ENCODE measurements at places on chromosomes 1 and 21.

GRCh38 chr1:1628754-1629429 lies 3.1 kb upstream of the MMP23B start:
- no peak for DNase-seq

DNA sequence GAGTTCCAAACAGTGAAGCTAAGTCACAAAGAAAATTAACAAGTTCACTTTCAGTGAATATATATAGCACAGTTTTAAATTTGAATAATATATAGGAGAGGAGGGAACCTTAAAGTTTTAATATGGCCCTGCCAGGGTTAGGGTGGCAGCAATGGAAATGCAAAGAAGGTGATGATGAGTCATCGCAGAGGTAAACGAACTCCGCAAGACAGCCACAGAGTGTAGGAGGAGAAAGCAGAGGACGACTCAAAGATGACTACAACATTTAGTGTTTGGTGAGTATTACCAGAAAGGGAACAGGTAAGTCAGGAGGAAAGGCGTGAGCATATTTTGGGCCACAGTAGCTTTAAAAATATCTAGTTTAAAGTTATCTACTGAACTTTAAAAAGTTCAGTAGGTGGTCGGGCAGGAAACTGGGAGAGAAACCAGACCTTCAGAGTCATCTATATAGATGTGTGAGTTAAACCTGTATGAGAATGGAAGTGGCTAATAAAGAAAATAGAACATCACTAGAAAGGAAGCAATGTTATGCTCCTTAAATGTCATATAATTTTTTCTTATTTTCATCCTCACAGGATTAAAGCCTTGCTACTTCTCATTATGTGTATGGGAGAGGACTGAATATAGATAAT lies 75.7 kb downstream of the UCHL5 start:
- DNase-seq, result no peak

GRCh38 chr1:62954758-62955157 lies 170.8 kb downstream of the ATG4C start:
- no peak for DNase-seq

DNA sequence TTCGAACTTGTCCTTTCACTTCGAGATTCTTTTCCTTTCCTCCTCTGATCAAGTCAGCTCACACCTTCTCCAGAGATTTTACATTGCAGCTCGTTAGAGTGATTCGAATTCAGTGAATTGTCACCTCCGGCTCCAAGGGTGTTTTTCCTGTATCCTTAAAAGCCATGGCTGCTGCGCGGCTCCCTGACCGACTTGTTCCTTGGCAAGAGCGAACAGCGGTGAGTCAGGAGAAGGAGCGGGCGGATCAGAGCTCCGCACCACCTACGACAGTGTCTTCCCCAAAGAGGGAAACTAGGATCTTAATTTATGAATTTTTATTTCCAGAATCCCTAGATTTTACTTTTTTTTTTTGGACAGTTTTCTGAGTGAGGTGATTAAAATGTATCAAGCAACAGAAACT lies 204.4 kb upstream of the ADGRL2 start:
- no peak for DNase-seq

- peak; percentile 37 for DNase-seq
Observed at GRCh38 chr1:15501208-15502032, 22.6 kb downstream of the CASP9 start.

GRCh38 chr1:44696789-44697345 lies 22.4 kb downstream of the ARMH1 start:
- DNase-seq, result no peak

- peak; percentile 99 for DNase-seq
Observed at GRCh38 chr1:26864610-26865480, 1.9 kb downstream of the SFN start.

GRCh38 chr21:46441331-46441730 lies 17.4 kb upstream of the DIP2A start:
- no peak for DNase-seq

DNA sequence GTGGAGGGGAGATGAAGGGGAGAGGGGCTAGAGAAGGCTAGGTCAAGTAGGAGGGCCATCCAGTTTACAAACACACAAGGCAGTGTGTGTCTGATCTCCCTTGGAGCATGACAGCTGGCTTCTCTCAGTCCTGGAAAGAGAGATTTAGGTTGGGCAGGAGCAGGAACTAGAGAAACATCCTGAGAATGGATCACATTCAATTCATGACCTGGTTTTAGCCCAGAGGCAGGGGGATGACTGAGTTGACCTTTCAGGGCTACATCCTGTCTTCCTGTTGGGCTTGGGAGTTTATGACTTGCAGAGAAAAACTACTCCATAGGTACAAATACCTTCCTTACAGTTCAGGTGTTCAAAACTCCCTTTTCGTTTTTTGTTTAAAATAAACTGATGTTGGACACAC lies 97.0 kb downstream of the IGSF21 start:
- no peak for DNase-seq

DNA sequence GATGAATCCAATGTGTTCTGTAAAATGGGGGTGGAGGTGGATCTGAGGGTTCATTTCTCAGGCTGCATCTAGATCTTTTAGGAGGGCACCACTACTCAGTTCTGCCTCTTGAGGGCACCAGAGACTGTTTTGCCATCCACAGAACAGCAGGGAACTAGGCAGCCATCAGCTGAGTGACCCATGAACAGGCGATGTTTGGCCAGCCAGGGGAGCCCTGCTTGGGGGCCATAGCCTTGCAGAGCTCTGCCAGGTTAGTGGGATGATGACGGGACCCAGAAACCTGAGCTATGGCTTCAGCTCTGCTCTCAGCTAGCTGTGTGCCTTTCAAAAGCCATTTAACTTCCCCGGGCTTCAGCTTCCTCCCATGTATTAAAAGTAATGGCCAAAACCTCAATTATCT lies 13.4 kb upstream of the NOS1AP start:
- DNase-seq, result peak; percentile 68

DNA sequence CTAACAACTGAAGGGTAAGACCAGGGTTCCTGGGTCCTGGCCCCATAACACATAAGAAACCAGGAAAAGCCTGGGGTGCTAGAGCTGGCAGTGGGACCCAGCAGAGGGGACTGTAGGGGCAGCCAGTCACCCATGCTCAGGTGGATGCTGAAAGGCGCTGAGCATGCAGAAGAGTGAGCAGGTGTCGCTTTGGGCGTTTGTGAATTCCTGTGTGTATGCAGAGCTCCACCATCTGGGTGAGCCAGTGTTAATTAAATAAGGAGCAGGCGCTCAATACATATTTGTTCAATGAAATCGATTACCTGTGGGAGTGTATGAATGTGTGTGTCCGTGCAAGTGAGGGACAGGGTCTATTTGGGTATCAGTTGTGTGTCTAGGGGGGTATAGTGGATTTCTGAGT lies 499 bp downstream of the C1QA start:
- DNase-seq, result no peak

DNA sequence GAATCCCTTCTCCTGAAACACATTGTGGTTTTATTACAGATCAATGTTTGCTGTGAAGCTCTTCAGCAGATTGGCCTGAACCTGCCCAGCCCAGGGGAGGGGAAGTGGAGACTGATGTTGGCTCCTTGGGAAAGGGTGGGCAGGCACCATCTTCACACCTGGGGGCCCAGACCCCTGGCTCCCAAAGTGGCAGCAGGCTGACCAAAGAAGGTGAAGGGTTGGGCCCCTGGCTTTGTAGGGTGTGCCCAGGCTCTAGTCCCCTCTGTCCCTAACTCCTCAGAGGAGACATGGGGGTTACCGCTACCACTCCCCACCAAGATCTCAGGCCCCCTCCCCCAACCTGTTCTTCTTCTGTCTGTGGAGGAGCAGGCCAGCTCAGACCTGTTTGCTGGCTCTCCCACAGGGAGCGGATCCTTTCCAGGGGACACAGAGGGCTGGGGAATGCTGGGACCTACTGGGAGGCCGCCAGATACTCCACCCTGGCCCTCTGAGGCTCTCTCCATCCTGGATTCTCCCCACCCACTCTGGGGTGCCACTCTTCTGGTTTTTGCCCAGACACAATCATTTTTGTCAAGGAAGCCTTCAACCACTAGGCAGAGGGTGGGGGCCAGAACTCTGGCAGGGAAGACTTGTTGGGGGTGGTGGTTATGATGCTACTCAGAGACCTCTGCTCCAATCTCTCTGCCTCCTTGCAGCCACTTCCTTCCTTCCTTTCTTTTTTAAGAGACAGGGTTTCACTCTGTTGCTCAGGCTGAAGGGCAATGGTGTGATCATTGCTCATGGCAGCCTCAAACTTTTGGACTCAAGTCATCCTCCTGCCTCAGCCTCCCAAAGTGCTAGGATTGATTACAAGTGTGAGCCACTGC lies 5.0 kb upstream of the EFNA3 start:
- DNase-seq, result no peak

GRCh38 chr1:246034630-246035029 lies 472.4 kb downstream of the SMYD3 start:
- DNase-seq, result no peak

DNA sequence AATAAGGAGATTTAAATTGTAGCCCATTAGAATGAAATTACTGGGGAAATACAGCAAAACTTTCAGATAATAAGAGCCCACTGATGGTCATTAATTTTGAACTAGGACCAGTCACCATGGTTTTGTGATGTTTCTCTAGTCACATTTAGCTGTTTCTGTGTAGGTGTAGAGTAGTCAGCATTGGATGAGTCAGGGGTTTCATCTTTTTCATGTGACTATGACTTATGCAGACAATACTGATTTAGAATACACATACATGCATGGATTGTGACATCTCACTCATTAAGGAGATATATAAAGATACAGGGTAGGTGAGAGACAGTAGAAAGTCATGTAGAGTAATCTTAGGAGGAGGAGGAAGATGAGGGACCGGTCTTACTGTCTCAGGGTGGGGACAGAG lies 1192.7 kb downstream of the KCNT2 start:
- DNase-seq, result no peak

DNA sequence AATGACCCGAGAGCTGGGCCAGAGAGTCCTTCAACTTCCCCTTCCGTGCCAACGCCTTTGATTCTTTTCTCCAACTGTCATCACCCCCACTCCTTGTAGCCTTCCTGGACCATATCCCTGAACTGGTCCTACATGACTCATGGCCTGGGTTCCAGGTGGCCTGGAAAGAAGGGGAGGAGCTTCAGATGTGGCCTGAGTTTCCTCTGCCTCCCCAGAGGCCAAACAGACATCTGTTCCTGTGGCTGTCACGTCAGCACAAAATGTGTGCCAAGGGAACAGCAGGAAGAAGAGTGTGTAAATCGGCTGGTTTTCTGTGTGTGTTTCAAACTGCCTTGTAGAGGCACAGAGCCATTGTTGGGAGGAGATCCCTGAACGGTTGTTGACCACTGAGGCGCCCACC lies 24.9 kb upstream of the KIRREL1 start:
- DNase-seq, result no peak

DNA sequence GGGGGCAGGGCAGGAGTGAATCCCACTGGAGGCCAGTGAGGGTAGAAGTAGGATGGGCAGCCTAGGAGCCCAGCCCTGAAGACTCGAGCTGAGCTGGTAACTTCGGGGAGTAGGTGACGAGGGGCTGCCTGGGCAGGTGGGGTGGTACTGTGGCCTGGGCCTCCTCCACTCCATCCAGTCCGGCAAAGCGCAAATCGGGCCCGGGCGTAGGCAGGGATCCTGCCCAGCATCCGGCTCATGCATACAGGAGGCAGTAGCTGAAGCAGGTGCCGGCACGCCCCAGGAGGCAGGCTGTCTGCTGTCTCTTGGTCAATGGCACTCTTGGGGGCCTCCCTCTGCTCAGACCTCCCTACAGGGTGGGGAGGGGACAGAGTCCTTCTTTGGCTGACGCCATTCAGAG lies 1.3 kb upstream of the TNFRSF25 start:
- DNase-seq, result no peak

DNA sequence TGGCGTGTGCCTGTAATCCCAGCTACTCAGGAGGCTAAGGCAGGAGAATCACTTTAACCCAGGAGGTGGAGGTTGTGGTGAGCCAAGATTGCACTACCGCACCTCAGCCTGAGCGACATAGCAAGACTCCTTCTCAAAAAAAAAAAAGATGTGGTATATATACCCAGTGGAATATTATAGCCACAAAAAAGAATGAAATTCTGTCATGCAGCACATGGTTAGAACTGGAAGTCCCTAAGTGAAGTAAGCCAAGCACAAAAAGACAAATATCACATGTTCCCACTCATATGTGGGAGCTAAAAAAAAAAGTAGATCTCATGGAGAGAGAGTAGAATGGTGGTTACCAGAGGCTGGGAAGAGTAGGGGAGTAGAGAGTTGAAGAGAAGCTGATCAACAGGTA lies 18.7 kb downstream of the PSMB4 start:
- DNase-seq, result no peak

GRCh38 chr1:65343286-65343685 lies 33.9 kb downstream of the DNAJC6 start:
- no peak for DNase-seq

- DNase-seq, result no peak
Observed at GRCh38 chr1:193293726-193294125, 107.3 kb upstream of the B3GALT2 start.

- DNase-seq, result no peak
Observed at GRCh38 chr1:119896303-119896702, at the start of gene ADAM30. Gene ADAM30, minus strand, starts transcription at chr1:119896515. Its CDS starts 179 bp downstream, at chr1:119896336.

- DNase-seq, result no peak
Observed at GRCh38 chr1:240803151-240803550, 191.2 kb upstream of the GREM2 start.

DNA sequence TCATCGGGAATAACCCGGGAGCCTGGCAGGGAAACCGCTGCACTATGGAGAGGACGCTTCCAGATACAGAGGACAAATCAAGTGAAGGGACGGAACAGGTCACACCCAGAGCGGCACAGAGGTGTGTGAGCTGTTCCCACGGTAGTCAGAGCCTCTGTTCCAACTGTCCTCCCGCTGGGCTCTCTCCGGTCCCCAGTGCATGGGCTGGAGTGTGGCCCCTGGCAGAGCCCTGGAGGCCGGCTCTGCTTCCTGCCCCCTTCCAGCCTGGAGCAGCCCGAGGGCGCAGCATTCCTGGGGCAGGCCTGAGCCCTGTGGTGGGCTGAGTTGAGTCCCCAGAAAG lies 11.9 kb upstream of the ZBTB21 start:
- no peak for DNase-seq

- DNase-seq, result no peak
Observed at GRCh38 chr21:45282283-45283034, 5.2 kb downstream of the POFUT2 start.

GRCh38 chr1:85569122-85569521 lies 11.4 kb upstream of the CCN1 start:
- peak; percentile 55 for DNase-seq

DNA sequence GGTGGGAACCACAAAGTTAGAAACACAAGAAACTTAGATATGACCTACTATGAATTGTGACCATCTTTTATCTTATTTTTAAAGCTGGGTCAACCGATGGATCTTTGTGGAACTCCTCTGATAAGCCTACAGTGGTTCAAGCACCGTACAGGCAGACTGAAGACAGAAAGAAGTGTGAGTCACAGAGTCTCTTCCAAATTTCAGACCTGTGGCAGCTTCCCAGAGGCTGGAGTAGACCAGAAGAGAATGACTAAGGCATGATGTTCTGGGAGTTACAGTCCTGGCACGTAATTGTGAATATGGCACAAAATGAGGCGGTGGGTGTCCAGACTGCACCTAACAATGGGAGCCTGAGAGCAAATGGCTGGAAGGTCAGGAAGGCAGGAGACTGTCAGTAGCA lies 70.0 kb downstream of the LMO4 start:
- DNase-seq, result no peak

- DNase-seq, result no peak
Observed at GRCh38 chr1:65372557-65372956, 47.9 kb upstream of the LEPR start.

- no peak for DNase-seq
Observed at GRCh38 chr1:12340544-12340930, 110.7 kb downstream of the VPS13D start.
